ENCODE measurements at places on chromosomes 5 and 9.
A peak's percentile ranks its signal among the peaks of the same experiment; 100 is the strongest.

DNA sequence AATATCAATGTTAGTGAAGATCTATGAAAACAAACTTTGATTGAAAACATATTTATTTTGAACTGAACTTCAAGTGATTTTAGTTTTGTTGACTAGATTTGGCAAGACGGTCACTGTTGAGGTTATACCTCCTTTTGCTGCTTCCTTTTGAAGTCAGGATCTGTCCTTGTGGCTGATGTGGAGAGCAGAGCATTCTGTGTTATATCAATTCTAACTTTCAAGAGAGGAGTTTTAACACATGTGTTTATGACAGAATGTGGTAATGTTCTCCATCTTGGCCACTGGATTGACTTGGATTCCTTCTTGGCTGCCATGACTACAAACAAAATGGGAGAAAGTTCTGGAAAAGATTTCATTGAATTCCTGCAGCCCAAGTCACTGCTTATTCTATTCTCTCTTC lies 104.0 kb upstream of the ACTBL2 start:
- no peak for DNase-seq

GRCh38 chr5:145633474-145633873 lies 201.7 kb downstream of the PRELID2 start:
- DNase-seq, result no peak

GRCh38 chr9:84647699-84648098 lies 21.8 kb upstream of the NTRK2 start:
- no peak for DNase-seq

DNA sequence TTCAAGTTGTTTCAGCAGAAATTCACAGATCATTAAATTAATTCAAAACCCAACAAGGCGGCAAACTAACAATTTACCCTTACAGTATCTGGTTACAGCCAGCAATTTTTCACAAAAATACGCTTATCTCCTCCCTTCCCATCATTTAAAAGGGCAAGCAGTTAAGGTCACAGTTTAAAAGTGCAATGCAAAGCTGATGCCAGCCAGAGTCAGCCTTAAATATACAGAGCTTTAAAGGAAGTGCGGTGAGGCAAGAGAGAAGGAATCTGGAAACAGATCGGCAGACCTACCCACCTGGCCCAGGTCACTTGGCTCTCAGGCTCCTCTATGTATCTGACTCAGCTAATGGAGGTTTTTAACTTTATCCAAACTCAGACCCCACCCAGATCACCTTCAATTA lies 31.0 kb downstream of the EPB41L4A start:
- no peak for DNase-seq

DNA sequence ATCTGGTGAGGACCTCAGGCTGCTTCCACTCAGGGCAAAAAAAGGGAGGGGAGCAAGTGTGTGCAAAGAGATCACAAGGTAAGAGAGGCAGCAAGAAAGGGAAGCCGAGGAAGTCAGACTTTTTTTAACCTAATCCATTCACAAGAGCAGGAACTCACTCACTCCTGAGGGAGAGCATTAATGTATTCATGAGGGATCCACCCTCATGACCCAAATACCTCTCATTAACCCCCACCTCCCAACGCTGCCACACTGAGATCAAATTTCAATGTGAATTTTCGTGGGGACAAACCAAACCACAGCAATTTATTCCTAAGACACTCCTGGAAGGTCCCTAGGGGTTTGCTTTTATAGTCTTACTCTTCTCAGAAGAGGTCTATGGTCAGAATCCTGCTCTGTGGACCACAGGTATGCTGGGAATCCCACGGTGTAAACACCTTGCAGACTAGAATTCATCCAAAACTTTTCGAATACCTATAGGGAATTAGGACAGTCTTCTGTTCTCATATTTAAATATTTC lies 108.7 kb downstream of the HSD17B3 start:
- no peak for DNase-seq

DNA sequence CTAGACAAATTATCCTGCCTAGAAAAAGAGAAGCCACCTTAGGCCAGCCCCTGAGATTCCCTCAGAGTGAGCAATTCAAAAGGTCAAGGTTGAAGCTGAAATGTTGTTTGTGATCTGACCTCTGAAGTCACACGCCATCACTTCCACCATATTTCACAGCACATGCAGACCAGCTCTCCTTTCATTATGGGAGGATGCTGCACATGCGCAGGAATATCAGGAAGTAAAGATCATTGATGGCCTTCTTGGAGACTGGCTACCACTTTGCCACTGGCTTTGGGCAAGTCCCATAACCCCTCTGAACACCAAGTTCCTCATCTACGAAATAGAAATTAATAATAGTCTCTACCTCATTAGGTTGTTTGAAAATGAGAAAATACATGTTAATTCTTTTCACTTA lies 39.5 kb downstream of the CDO1 start:
- DNase-seq, result no peak

GRCh38 chr5:176817841-176818377 lies 7.5 kb downstream of the UNC5A start:
- no peak for DNase-seq

GRCh38 chr5:44361342-44362001 lies 27.7 kb downstream of the FGF10 start:
- no peak for DNase-seq

DNA sequence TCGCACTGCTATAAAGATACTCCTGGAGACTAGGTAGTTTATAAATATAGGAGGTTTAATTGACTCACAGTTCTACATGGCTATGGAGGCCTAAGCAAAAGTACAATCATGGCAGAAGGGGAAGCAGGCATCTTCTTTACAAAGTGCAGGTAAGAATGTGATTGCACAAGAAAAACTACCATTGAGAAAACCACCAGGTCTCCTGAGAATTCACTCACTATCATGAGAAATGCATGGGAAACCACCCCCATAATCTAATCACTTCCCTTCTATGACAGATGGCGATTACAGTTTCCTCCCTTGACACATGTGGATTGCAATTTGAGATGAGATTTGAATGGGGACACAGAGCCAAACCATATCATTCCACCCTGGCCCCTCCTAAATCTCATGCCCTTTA lies 121.2 kb upstream of the ST8SIA4 start:
- DNase-seq, result no peak

DNA sequence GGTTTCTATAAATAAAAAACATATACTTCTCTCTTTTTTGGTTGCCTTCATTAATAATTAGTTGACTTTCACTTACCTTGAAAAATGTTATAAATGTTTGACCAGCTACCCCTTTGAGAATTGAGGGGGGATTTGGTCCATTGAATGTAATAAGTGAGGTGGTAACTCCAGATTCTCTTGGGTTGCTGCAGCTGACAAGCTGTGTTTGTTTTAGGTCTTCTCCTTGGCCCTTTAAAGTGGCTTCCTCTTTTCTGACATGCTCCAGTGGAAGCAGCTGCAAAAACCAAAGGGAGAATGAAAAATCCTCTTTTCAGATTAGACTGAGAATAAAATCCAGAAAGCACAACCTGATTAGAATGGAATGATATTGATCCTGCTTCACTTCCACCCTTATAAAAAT lies 410.5 kb downstream of the TMEM38B start:
- DNase-seq, result no peak

DNA sequence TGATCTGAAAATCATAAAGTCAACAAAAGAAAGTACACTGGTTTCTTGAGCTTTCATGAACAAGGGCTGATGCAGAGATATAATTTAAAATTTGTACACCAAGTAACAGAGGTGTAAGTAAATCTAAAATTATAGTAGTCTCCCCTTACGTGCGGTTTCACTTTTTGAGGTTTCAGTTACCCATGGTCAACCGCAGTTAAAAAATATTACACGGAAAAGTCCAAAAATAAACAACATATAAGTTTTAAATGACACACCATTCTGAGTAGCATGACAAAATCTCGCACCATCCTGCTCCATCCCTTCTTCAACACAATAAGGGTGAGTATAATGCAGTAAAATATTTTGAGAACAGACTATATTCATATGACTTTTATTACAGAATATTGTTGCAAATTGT lies 54.4 kb downstream of the AUH start:
- no peak for DNase-seq

GRCh38 chr9:130578865-130579737 lies at the start of gene FUBP3:
Gene FUBP3, plus strand, starts transcription at chr9:130579577. Its CDS starts 104 bp downstream, at chr9:130579681.
- peak; percentile 88 for DNase-seq

DNA sequence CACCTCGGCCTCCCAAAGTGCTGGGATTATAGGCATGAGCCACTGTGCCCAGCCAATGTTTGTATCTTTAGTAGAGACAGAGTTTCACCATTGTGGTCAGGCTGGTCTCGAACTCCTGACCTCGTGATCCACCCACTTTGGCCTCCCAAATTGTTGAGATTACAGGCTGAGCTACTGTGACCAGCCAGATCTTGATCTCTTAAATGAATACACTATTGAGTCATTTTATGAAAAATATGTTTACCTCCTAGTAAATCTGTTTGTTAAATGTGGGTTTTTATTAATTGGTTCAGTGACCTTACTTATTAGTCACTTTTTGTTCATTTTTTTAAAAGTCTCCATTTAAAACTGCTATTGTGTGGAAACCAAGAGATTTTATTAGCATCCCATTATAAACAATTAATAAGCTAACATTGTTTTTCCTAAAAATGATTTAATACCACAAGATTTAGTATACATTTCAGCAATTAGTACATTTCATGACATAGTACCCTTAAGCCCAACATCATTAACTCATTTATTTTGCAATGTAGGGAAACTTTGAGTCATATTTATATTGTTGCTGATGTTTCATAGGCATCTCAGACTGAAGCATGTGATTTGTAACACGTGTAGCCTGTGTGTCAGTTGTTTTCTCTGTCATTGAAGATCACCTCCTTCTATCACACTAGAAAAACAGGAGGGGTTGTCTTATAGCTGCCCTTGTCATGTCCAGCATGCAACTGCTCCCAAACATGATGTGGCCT lies 261.2 kb downstream of the TAF11L14 start:
- DNase-seq, result no peak

DNA sequence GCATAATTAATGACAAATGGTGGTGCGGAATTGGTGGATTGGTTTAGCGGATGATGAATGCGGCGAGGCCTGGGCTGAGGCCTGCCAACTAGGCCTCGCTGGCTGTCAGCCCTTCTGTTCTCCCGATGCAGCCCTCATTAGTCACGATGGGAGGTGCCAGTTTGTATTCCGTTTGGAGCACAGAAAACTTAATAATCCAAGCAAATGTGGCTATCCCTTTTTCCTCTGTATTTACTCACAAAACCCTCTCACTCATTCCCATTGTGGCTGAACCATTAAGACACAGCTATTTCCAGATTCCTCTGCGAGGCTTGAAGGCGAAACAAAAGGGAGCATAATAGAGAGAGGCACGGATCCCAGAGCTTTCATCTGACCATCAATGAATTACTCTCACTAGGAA lies 114.3 kb downstream of the MVB12B start:
- DNase-seq, result no peak

DNA sequence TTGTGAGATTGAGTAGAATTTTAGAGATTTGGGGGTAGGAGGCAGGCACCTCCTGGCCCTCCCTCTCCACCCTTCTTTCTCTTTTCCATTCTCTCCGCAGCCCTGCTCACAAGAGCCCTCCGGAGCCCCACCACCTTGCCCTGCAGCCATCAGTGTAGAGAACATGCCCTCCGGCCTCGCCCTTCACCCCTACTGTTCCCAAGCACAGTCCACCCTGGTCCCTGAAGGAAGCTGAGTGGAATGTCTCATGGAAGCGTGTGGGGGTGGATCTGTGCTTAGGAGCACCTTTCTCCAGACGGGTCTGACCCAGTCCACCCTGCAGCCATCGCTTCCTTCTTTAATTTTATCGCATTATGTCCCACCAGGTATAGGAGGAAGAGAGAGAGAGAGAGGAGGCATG lies 267.1 kb downstream of the NSG2 start:
- no peak for DNase-seq

- no peak for DNase-seq
These were observed 61.0 kb upstream of the DAPK1 start for GRCh38 chr9:87436716-87437115.

DNA sequence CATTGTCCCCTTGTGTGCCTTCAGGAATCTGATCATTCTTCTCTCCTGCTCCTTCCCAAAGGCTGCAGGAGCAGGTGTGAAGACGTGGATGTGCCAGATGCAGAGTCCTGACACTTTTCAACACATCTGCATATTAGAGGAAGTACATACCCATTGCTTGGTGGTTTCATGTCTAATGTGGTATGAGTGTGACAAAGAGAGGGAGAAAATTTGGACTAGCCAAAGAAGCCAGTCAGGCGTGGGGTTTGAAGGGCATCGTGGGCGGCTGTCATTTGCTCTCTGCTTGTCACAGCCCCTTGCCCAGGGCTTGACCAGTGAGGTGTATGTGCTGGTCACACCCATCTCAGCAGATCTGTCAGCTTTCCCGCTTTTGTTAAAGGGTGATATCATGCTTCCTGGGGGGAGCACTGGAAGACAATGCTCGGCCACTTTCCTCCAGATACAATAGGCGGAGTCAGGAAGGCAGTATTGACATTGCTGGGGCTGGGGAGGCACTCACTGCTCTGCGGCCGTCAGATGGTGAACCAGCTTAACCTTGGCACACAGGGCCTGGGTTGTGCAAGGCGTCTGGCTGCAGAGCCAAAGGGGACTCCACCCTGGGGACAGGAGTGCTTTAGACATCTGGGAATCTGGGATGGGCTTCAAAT lies 8.6 kb downstream of the TEK start:
- no peak for DNase-seq

DNA sequence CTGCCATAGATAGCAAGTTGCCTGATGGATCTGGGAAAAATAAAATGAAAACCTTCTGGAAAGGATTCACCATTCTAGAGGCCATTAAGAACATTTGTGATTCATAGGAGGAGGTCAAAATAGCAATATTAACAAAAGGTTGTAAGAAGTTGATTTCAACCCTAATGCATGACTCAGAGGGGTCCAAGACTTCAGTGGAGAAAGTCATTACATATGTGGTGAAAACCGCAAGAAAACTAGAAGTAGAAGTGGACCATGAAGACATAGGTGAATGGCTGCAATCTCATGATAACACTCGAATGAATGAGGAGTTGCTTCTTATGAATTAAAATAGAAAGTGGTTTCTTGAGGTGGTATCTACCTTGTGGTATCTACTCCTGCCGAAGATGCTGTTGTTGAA lies 86.6 kb downstream of the GABRA1 start:
- DNase-seq, result no peak

- DNase-seq, result no peak
These were observed 491.7 kb downstream of the PRR16 start for GRCh38 chr5:120955795-120956194.

- DNase-seq, result peak; percentile 44
These were observed 1.0 kb downstream of the MATR3 start for GRCh38 chr5:139294374-139295165.

DNA sequence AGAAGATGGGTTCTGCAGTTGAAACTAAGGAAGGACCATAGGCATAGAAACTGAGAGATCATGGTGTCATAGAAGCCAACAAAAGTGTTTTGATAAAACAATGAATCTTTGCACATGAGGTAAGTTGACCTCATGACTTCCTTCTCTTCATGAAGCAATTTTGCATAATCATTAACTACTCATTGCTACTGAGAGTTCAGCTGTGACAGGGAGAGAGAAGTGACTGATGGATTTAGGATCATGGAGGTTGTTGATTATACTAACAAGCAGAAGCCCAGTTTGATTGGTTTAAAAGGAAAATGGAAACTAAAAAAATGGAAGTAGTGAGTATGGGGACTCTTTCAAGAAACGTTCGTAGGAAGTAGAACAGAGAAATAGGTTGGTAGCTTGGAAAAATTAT lies 51.2 kb downstream of the PARP8 start:
- DNase-seq, result no peak

Data from stimulated activated CD4-positive, alpha-beta T cell treated with anti-CD3 and anti-CD28 coated beads, Interleukin-4, amount 100 ng/mL, for 48 hours (primary cell).